ENCODE measurements at places on chromosomes 7 and 10.

DNA sequence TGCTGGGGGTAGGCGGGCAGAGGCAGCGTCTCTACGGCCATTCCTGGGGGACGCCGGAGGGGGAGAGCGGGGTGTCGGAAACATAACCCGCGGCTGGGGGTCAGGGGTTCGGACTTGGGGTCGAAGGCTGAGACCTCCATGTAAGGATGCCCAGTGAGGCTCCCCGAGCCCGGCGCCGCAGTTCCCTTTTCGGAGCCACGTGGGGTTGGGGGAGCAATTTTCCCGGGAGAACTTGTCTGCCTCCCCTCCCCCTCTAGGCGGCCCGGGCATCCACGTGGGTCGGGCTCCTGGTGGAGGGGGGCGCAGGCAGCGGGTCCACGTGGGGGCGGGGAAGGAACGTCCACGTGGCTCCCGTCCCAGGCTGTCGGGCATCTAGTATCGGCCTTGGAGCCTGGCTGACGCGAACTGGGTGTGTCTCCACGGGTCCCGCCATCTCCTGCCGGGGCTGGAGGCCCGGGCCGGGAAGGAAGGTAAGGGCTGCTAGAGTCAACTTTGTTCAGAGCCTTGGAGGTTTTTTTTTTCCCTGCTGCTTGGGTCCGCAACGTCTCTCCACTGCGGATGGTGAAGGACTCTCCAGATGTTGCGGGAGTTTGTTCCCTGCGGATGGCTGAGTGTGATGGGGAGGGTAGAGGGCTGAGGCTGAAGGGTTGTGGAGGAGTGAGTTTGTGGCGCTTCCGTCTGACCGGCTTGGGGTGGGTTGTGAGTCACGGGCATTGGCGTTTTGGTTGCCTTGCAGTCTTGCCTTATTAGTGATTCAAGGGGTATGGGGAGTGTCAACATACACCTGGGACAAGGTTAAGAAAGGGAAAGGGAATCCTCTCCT, 744 bp downstream of the PPRC1 start:
- DNase-seq, result no peak

- no peak for DNase-seq
Measured at GRCh38 chr7:3568516-3568915, 267.5 kb downstream of the SDK1 start.

DNA sequence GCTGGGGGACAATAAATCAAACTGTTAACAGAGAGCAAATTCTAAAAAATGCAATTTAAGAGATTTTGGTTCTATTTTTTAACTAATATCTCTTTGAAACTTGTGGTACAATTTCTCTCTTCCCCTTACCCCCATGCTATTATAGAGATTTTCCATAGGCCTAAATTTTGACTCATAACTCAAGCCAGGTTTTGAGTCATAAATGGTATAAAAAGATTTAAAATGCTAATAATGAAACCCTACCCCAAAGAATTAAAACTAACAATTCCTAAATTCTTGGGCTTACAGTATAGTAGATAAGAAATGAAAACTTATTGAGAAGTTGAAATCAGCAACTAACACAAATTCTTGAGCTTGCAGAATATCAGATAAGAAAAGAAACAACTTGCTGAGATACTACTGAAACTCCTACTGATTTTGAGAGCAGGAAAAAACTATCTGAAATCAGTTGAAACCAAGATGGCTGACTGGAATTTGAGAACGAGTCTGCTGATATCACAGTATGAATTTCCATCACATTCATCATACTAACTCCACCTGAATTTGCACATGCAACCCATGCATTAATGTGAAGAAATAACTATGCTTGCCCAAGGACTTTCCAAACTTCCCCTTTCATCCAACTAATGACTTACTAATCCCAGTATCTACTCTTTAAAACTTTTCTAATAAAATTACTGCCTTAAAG, 36.3 kb downstream of the POT1 start:
- no peak for DNase-seq

DNA sequence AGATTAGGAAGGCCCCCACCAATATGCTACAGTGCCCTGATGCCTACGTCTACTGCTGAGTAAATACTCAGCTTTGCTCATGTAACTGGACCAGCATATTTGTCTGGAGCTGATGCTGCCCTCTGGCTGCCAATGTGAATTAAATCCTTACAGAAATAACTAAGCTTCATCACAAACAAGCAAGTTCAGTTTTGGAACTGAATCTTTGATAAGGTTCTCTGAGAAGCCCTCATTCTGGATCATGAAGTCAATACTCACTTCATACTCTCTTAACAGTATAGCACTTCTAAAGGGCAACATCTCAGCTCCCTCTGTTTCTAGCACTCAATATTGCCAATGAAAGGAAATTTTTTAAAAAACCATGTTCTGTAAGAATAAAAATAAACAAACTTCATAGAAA, 246.7 kb downstream of the ETV1 start:
- no peak for DNase-seq

DNA sequence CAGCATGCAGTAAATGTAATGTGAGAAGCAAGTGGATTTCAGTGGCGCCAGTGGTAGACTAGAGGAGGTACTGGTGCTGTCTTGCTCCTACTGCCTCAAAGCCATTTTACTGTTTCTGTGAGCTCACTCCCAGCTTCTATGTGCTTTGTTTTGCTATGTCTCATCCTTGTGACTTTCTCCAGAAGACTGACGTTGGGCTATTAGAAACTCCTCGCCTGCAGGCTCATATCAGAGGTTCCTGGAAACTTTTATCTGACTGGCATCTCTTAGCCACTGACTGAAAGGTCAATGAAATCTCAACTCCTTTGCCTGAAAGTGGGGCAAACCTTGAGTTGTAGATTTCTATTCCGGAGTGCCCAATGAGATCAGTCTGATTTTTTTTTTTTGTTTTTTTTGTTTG, 66.4 kb upstream of the SORCS1 start:
- no peak for DNase-seq

- DNase-seq, result no peak
Measured at GRCh38 chr10:440127-440526, 249.3 kb downstream of the DIP2C start.

DNA sequence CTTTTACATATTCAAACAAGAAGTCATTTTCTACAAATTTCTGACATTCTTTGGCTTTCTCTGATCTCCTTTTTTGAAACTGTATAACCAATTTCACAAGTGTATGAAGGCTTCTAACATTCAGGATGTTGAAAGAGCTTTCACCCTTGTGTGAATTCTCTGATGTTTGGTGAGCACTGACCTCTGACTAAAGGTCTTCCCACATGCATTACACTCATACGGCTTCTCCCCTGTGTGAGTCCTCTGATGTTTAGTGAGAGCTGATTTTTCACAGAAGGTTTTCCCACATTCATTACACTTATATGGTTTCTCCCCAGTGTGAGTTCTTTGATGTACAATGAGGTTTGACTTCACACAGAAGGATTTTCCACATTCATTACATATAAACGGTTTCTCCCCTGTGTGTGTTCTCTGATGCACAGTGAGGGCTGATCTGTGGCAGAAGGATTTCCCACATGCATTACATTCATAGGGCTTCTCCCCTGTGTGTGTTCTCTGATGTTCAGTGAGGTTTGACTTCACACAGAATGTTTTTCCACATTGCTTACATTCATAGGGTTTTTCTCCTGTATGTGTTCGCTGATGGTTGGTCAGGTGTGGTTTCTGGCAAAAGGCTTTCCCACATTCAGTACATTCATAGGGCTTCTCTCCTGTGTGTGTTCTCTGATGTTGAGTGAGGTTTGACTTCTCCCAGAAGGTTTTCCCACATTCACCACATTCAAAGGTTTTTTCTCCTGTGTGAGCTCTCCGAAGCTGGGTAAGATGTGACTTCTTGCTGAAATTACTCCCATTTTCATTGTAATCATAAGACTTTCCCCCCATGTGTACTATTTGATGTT, 25.7 kb downstream of the ZNF248 start:
- no peak for DNase-seq

DNA sequence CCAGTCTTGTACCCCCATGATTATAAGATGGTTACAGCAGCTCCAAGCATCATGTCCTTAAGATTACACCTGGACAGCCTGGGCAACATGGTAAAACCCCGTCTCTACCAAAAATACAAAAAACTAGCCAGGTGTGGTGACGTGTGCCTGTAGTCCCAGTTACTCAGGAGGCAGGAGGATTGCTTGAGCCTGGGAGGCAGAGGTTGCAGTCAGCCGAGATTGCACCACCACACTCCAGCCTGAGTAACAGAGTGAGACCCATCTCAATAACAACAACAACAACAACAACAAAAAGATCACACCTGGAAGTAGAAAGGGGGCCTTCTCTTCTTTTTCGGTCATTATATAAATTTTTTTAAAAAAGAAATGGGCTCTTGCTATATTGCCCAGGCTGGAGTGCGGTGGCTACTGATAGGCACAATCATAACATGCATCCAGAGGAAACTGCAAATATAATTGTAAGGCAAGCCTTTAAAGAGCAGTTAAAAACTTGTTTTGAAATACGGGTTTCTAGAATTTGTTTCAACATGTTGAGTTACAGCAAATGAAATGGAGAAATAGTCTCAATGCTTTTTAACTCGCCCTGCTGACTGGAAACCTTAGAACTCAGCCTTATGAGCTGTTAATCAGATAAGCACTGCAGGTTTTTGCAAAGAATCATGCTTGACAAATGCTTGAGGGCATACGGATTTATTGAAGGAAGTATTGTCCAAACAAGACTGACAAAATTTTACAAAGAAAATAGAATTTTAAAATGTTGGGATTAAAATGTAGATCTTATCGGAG, 4.7 kb upstream of the ENTPD7 start:
- no peak for DNase-seq

DNA sequence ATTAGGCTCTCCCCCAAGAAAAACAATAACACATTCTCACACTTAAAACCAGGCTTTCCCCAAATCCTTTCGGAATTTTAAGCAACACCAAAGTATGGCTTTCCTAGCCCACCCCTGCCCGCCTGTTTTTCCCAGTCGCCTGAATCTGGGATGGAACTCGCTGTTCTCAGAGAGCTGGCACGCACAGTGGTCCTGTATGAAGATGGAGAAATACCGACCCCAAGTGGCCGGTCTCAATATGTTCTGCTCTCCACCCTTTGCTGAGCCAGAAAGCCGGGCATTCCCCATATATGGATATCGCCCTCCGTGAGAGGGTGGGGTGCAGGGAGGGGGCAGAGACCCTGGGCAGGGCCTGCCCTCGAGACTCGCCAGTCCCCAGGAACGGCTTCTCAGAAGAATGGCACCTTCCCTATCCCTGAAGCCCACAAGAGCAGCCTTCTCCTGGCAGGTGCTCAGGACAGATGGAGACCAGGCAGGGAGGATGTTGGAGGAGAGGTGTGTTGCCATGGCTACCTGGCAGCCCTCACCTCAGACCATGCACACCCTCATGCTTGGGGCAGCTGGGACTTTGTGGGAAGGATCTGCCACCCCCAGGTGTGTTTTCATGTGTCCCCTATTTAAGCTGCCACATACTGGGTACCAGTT, 3.4 kb downstream of the TACR2 start:
- no peak for DNase-seq

DNA sequence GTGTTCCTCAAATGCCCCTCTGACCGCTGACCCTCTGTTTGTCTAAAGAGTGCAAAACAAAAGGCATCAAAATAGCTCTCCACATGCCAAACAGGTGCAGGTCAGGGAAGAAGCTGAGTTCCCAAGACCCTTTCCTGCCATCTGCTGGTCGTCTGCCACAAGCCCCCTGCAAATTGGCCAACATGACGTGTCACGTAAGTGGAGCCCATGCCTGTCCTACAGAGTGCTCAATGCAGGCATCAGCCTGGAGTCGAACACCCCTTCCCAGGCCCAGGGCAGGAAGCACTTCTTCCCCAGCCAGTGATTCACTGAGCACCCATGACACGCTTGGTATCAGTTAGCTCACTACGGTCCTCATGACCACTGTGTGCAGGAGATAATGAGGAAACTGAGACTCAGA, 14.1 kb downstream of the TMEM72 start:
- DNase-seq, result no peak
